ENCODE measurements at places on chromosomes 13 and 19. TPM values are rescaled to one million over a fixed set of nuclear protein-coding genes. Genes with fewer than 3 reads are reported as not detected.

The ADAMTS10 gene
- total RNA-seq, result 21.5 TPM

The UGGT2 gene
- 39.7 TPM for total RNA-seq

The LRRC63 gene
- under 0.01 TPM for total RNA-seq

The RNASEH2B gene
- total RNA-seq, result 43.6 TPM

The S1PR4 gene
- not detected for total RNA-seq

The SNAPC2 gene
- 19.8 TPM for total RNA-seq

The AP1M2 gene
- not detected for total RNA-seq

The IRS2 gene
- 20.9 TPM for total RNA-seq

The FARP1 gene
- total RNA-seq, result 78.7 TPM

The FCHO1 gene
- 0.32 TPM for total RNA-seq

The ZNF667 gene
- total RNA-seq, result 3.9 TPM

The NCLN gene
- total RNA-seq, result 37.3 TPM

Data from hair follicle dermal papilla cell (primary cell).